Activated T-cell treated with anti-CD3 and anti-CD28 coated beads for 4 hours (primary cell): ENCODE measurements at places on chromosomes 6 and 20.

GRCh38 chr20:35108921-35109320 lies 16.3 kb upstream of the TRPC4AP start:
- no peak for DNase-seq

GRCh38 chr6:46832816-46833215 lies 39.6 kb downstream of the MEP1A start:
- DNase-seq, result no peak

DNA sequence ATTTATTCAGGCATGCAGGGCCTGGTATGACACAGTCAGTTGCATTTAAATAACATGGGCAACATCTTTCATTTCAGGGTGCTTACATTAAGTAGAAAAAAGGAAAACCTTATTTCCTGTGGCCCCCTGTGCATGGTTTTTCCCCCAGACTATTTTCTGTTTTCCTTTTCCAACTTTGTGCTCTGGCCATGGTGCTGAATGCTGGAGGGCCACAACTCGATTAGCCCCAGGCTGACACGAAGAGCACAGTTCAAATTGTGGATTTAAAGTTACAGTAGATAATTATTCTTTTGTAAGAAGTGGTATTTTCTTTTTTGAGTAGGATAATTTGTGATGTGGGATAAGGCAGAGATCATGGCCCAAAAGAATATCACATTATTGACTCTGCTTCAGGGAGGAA lies 332.0 kb downstream of the HAO1 start:
- DNase-seq, result no peak

DNA sequence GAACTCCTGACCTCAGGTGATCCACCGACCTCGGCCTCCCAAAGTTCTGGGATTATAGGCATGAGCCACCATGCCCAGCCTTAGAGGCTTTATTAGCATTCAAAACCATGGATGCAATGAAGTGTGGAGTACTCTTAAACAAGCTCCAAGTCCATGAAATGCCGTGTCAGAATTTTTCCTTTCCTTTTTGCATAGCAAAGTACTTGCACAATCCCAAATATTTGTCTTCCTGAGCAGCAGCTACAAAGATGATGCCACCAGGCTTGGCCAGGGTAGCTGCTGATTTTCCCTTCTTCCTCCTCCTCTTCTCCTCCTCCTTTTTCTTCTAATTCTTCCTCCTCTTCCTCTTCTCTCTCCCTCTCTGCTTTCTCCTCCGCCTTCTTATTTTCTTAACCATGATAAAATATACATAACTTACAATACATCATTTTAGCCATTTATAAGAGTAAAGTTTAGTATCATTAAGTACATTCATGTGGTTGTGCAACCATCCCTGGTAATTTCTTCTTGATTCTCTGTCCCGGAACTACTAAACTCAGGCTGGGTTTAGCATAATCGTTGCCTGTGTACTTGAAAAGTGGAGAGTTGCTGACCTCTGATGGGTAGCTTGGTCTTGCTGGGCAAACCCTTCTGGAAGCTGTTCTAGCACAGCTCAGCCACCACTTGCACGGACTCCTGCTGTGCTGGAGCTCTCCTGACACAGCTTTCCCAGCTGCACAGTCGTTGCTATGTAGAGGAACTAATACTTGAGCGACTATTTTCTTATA lies 20.3 kb downstream of the MUCL3 start:
- no peak for DNase-seq

GRCh38 chr20:46074006-46074405 lies 15.8 kb downstream of the NCOA5 start:
- DNase-seq, result no peak

- no peak for DNase-seq
Observed at GRCh38 chr6:68677058-68677457, 42.0 kb downstream of the ADGRB3 start.

DNA sequence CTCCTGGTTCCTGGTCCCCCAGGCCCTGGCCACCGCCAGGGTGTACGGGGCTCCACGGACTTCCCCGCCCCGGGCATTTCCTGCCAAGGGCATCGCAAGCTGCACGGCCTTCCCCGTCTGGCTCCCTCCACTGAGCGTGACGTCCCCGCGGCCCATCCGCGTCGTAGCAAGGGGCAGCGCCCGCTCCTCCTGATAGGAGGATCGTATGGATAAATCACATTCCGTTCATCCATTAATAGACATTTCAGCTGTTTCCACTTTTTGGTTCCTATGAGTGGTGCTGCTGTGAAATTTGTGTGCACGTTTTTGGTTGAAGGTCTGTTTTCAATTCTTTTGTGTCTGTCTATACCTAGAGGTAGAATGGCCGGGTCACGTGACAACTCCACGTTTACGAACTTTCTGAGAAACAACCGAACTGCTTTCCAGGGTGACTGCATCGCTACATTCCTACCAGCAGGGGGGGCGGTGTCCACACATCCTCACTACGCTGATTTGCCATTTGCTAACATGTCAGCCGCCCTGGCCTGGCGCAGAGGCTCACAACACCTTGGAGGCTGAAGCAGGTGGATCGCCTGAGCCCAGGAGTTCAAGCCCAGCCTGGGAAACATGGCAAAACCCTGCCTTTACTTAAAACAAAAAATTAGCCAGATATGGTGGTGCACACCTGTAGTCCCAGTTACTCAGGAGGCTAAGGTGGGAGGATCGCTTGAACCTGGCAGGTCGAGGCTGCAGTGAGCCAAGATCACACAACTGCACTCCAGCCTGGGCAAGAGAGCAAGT lies 37.7 kb downstream of the KCNQ2 start:
- peak; percentile 63 for DNase-seq

DNA sequence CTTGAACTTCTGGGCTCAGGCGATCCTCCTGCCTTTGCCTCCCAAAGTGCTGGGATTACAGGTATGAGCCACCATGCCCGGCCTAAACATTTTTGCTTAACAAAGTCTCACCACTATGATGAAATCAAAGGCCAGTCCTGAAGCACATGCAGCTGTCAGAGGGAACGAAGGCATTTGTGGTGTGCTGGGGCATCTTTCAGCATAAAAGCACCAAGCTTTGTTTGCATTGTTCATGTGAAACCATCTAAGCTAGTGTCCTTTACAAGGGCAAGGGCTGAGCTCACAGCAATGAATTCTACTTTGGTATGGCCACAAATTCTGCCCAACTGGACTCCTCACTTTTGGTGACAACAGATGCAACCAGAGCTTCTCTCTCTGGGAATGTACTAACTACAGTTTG lies 66.8 kb downstream of the ZFP64 start:
- DNase-seq, result no peak

- DNase-seq, result no peak
Observed at GRCh38 chr6:53192682-53193188, 44.1 kb upstream of the GCM1 start.

DNA sequence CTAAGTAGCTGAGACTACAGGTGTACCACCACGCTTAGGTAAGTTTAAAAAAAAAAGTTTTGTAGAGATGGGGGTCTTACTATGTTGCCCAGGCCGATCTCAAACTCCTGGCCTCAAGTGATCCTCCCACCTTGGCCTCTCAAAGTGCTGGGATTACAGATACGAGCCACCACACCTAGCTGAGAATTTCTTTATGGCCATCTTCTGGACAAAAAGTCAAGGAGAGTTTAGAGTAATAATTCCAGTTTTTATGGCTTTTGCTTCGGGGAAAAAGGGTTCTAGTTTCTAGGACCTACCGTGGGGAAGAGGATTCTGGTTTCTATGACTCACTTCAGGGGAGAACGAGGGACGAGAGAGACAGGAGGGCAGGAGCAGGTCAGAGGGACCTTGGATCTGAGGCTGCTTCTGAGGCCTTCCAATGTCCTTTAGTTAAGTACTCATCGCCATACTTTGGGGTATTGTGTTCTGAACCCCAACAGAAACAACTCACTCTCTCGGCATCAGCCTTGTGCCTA lies 69.3 kb upstream of the IER3 start:
- no peak for DNase-seq

GRCh38 chr6:147740916-147741315 lies 232.4 kb downstream of the SAMD5 start:
- DNase-seq, result no peak

GRCh38 chr6:85364344-85364743 lies 85.5 kb upstream of the NT5E start:
- no peak for DNase-seq

DNA sequence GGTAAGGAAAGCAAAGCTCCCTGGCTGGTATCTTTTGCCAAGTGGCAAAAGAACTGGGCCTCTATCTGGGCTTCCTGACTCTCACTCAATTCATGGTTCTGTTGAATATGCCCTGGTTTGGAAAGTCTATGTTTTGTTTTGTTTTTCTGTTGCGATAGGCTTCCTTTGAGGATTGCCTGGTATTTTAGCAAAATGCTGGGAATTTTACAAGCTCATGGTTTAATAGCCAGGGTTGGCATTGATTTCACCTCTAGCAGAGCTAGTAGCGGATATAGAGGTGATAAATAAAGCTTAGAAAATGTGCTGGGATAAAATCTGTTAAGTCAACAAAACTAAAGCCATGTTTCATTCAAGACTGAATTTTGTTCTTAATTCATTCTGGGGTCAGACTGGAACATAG lies 109.9 kb downstream of the RNF144B start:
- no peak for DNase-seq

GRCh38 chr6:162343198-162343935 lies 384.2 kb downstream of the PRKN start:
- DNase-seq, result no peak

GRCh38 chr6:169251371-169251802 lies 2.3 kb downstream of the THBS2 start:
- DNase-seq, result no peak

GRCh38 chr6:37732688-37733087 lies 35.0 kb upstream of the MDGA1 start:
- DNase-seq, result no peak

DNA sequence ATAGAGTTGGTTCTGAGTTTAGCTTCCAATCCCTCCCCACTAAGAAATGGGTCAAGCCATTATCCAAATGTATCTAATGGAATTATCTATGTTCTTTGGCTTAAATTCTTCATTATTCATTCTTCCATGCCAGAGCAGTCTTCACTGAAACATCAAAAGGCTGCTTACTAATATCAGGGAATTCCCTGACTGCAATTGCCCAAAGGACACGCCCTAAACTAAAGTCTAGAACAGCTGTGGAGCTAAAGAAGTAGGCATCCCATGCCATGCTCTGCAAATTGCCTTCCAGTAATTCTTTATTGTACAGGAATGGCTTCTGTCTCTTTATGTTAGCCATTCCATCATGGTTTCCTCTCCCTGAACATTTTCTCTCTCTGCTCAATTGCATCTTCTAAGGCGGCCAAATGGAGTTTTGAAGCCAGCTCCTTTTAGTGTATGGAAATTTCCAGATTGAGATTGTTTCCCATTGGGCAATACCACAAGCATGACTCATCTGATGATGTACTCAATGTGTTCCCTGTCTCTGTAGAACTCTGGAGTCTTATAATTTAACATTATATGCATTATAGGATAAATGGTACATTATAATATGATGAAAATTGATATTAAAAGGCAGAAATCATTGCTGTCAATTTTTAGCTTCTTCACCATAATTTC lies 28.8 kb upstream of the TSHZ2 start:
- DNase-seq, result no peak

GRCh38 chr6:159479146-159479545 lies 213.9 kb downstream of the SOD2 start:
- no peak for DNase-seq

DNA sequence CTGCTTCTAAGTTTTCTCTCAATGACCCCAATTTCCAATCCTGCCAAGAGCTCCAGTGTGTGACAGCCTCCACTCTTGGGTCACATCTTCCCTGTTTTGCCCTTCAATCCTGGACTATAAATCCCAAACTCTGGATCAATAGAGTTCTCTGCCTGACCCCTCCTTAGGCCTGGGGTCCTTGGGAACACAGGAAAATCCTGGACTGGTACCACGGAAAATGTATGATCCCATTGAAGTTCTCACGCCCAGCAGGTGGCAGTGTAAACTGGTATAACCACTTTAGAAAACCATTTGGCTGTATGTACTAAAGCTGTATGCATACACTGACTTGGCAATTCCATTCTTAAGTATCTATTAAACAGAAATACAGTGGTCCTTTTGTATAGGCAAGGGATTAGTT lies 98.0 kb downstream of the SNAP25 start:
- no peak for DNase-seq

DNA sequence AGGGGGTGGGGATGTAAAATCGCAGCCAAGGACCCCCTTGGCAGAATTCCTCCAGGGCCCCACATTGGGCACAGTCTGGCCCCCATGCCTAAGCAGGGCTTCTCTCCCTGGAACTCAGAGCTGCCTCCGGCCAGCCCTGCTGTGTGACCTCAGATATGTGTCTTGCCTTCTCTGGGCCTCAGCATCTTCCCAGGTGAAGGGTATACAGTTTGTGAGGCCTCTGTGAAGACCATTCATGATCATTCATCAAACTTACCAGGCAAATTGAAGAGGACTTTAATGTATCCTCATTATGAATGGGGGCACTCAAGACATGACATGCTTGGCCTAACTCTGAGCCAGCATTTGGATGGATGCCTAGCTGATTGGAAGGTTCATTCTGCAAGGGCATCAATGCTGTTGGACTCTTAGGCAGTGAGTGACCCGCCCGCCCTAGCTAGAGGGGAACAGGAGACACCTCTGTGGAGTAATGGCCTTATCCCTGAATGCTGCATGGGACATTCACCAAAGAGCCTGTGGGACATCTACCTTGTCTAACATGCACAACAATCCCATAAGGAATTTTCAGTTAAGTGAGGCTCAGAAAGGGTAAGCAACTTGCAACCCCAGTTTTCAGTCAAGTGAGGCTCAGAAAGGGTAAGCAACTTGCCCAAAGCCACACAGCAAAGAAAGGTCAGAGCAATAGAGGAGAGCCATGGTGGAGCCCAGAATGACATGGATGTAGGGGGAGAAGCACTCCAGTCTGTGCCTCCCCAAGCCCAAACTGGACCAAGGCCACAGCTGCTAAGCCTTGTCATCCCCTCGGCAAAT lies 535 bp downstream of the CCN5 start:
- DNase-seq, result no peak

GRCh38 chr20:19137641-19138040 lies 74.8 kb upstream of the SLC24A3 start:
- DNase-seq, result no peak

DNA sequence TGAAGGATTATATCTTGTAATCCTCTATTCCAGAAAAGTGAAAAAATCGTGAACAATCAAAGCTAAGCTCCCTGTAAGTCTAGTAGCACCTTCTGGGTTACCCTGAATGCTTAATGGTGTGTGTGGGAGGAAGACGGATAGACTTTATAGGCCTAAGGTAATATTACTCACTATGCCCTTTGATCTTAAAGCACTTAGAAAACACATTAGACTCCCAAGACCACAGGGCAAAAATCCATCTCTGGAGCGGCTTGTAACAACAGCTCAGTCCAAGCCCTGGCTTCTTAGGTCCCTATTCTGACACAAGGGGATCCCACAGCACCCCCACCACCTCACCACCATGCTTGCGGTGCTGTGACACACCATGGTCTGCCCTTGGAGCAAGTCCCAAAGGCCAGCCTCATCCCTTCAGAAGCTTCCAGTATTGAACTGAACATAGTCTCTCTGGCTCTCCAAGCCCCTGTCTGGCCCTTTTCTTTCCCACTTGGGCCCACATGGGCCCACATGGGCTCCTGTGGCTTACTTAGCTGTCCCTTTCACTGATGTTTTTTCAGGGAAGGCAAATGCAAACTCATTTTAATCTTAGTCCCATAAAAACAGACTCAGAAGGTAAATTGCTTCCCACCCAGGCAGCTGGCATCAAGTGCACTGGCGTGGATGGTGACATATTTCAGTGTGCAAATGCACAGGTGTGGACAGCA lies 28.3 kb downstream of the C6orf132 start:
- DNase-seq, result no peak
